ENCODE measurements at places on chromosomes 2 and 18.

- DNase-seq = peak; percentile 38
These were observed 206.5 kb downstream of the SETBP1 start for GRCh38 chr18:44887227-44887631.

DNA sequence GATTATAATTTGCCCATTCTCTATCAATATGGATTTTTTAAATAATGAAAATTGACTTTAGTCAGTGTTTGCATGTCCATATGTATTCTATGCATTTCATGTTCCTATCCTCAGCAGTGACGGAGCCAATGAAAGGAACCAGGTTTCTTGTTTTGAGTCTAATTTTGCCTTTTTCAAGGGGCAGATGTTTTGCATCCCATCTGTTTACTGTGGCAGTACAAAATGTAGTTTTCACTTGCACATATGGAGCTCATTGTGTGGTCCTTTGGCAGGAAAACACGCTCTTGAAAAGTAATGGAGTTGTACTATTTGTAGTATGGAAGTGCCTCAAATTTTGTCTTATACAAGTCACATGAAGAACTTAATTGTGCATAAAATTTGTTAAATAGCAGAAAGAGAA lies 127.8 kb downstream of the AGPS start:
- DNase-seq = no peak

DNA sequence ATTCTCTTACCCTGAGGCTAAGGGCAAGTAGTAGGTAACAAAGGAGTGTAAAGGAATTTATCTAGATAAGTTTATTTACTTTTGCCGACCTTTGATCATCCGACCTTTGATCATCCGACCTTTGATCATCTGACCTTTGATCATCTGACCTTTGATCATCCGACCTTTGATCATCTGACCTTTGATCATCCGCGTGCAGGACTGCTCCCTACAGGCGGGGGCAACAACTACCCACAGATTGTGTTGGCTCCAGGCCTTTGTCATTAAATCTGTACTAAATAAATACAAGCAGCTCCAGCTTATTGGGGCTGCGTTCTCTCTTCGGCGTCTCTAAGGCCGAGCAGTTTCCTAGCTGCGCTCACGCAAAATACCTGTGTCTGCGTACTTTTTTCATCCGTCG lies 56.6 kb downstream of the ZNF638 start:
- no peak for DNase-seq

GRCh38 chr2:64936809-64937208 lies 52.4 kb upstream of the SLC1A4 start:
- DNase-seq = no peak

DNA sequence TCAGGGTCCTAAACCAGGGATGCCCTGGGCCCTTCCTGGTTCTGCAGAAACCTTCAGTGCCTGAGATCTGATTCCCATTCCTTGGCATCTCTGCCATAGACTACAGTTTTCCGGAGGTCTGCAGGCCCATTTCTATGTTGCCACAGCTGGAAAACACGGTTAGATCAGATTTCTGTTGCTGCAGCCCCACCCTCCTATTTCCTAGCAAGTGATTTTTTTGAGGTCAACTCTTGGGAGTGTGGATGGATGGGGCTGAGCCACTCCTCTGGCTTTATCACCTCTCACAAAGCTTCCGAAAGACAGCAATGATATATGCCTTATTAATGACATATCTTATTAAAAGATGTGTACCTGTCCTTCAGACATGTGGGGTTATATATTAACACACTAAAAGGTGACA lies 56.3 kb downstream of the ZAP70 start:
- no peak for DNase-seq

DNA sequence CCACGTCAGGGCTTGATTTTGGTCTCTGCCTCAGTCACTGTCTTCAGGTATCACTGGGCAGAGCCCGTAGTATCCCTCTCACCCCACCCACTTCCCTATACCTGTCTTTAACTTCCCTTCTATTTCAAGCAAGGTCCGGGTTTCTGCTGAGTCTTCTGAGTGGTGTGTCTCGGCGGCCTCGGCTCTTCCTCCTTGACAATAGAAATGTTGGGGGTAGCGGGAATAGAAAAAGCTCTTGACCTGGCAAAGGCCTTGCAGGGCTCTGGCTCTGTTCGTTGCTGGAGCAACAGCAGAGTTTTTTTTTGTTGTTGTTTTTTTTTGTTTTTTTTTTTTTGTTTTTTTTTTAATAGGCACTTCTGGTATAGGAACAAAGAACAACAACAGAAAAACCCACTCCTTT lies 16.0 kb upstream of the IGFBP5 start:
- no peak for DNase-seq

Data from HS-5 (cell line).